ENCODE measurements at places on chromosomes 1 and 21.

DNA sequence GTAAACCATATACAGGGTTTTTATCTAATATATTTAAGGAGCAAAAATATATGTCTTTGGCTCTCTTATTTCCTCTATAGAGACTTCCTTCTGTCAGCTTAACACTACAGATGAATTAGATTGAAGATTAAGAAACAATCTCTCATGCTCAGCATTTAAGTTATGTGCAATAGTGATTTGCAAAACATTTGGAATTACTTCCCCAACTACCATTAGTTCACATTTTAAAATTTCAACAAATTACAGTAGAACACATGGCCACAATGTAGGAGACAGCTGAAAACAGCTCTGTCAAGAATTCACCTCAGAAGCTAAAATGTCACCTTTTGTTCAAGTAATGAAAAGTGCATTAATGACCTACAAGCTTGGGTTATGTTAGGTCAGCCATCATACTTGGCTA lies 177.9 kb downstream of the EIF4G3 start:
- DNase-seq, result no peak

- DNase-seq, result no peak
Observed at GRCh38 chr1:96116731-96117130, 604.9 kb upstream of the PTBP2 start.

DNA sequence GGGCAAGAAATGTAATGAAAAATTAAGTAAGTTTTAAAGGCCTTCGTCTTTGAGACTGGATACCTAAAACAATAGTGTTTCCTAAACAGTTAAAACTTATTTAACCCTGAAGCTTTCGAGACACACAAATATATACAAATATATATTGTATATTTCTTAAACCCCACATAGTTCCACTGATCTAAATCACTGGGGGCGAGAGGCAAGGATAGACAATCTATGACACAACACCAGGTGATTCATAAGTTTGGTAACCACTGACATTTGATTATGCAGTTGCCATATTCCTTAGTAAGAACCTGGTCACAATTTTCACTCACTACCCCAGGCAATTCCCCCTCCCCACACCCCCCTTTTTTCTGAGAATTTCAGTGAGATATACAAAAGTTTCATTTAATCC lies 55.3 kb upstream of the BOLA1 start:
- peak; percentile 16 for DNase-seq

- DNase-seq, result no peak
Observed at GRCh38 chr1:246642719-246643118, 76.5 kb downstream of the CNST start.

DNA sequence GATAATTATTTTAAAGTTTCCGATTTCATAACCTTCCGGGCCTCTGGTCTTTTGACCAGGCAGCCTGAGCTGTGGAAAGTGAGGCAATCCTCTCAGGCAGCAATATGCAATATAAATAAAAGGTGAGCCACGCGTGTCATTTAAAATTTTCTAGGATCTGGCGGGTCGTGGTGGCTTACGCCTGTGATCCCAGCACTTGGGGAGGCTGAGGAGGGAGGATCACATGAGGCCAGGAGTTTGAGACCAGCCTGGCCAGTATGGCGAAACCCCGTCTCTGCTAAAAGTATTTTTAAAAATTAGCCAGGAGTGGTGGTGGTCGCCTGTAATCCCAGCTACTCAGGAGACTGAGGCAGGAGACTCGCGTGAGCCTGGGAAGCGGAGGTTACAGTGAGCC lies 546 bp upstream of the ZNF695 start:
- no peak for DNase-seq

- no peak for DNase-seq
Observed at GRCh38 chr1:234371414-234371813, 1.8 kb upstream of the COA6 start.

DNA sequence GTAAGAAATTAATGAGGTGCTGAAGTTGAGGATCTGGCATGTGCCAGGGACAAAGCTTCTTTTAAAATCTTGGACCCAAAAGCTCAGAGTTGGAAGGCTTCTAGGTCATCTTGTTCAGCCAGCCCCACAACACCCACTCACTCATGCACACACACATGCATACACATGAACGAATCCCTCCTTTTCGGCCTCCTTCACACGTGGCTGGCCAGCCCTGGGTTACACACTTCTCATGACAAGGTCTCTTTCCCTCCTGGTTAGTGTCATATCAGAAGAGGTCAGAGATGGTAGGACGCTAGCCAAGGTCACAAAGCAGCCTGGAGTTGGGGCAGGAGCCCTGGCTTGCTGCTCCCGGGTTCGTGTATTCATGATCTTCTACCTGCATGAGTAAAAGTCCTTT lies 6.9 kb downstream of the DMBX1 start:
- DNase-seq, result no peak

DNA sequence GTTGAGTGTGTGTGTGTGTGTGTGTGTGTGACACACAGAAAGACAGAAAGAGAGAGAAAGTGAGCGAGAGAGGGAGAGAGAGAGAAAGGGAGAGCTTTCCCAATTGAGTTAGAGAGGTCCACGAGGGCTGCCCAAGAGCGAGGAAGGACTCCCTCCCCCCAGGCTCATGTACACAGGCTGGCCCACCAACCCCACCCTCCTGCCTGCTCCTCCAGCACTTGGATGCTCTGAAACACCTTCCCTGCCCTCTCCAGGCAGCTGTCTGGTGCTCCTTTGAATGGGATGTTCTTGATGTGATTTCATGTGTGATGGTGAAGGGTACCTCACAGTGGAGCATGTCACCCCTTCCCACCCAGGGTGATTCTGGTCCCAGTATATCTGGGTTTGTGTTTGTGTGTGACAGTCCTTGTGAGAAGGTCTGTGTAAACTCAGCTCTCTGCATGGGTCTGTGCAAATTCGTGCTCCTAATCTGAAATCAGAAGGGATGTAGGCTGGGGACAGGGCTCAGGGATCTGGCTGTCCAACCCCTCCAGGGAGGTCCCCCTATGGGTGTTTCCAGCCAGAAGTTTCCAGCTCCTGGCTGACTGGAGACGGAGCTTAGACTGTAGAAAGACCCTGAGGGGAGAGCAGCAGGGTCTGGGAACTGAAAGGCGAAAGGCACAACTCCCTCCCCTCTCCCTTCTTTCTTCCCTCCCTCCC lies 6.8 kb upstream of the PEAR1 start:
- no peak for DNase-seq

DNA sequence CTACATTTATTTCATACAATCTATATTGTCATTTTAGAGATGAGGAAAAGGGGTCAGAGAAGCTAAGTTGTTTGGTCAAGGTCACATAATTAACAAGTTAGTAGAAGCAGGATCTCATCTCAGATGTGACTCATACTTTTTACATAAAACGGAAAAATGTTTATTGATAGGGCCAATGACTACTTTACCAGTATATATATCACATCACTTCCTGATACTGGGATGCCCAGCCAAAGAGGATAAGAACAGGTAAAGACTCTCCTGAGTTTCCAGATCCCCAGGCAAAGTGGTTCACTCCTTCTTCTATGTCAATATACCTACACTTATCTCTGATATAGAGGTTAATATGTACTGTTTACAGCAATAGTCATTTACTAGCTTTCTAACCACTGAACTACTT lies 21.0 kb downstream of the YIPF1 start:
- DNase-seq, result no peak

- no peak for DNase-seq
Observed at GRCh38 chr1:207072233-207072632, 16.4 kb upstream of the C4BPB start.

DNA sequence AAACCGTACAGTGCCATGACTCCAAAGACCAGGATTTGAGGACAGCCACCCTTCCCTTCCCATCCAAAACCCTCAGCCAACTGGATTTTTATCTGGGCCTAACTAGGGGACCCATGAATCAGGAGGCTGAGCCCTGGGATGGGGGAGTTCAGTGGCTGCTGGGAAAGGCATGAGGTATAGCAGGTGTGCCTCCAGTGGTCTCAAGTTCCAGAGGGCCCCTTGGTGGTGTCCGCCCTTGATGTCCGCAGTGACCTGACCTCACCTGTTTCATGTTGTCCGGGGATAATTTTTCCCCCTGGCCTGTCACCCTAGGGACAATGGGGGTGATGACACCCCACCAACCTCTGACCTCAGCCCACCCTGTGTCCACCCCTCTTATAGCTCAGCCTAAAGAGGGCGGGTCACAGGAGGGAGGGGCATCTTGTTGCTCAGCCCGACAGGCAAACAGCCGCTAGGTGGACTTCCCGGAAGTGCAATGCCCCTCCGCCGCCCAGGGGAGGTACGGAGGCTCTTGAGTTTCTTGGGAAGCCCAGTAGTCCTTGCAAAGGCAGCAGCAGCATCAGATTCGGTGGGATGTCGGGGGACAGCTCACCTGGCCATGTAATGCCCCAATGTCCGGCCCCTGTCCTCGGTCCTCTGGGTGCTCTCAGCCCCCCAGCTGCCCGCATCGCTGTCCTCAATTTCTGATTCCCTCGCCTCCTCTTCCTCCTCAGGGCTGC lies 13.8 kb upstream of the IL22RA1 start:
- no peak for DNase-seq

- DNase-seq, result peak; percentile 44
Observed at GRCh38 chr1:41500378-41500777, 15.9 kb upstream of the EDN2 start.

DNA sequence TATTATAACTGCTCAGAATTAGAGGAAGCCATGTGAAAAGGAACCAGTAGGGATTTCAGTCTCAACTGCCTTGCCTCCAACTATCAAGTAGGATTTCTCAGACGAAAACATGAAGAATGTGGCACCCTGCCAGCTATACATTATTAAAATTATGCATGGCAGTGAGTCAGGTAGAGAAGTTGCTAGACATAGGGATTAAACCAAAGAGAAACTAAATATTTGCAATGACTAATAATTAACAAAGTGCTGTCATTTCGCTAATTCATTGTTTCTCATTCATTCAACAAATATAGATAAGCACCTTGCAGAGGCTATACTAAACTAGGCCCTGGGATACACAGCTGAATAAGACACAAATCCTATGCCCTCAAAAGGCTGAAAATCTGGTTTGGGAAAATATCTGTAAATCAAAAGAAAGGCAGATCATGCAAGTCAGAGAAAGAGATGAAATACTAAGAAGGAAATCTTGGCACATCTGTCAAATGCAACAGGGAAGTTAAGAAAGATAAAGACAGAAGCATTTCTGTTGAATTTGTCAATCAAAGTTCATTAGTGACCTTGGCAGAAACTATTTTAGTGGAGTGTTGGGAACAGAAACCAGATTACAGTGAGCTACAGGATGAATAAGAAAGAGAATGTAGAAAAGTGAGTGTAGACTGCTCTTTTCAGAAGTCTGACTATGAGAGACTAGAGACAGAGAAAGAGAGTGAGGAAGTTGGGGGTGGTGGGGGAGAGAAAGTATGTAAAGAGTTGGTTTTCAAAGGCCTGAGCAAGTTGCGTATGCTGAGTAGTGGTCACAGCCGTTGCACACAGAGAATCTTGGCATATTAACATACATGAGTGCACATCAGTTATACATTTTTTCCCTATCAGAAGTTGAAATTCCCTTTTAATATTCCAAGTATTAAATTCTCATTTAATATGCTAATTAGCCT lies 14.7 kb upstream of the NBPF11 start:
- no peak for DNase-seq

DNA sequence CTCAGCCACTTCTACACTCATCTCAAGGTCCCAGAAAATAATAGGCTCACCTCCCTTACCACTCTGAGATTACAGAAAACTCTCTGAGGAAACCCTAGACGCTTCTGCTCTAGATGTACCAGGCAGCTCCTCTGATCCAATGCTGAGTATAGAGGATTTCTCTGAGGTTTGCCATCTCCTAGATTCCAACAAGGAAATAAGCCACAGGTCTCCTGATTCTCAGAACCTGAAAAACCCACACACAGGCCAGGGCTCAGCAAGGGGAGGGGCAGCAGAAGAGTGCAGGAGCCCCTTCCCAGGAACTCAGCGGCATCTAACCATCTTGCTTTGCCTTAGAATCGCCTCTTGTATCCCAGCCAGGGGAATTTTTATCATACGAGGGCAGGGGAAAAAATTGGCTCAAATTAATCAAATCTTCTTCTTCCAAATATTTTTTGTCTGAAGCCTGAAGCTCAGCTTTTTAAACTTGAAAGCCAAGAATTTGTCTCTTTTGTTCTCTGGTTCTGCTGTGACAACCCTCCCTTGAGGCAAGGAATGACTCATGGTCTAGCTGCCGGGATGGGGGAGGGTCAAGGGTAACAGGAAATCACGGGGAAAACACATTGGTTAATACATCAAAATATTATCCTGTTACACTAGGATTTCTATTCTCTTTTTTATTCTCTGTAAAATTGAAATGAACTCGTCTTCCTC lies 30.8 kb downstream of the GORAB start:
- DNase-seq, result peak; percentile 83

DNA sequence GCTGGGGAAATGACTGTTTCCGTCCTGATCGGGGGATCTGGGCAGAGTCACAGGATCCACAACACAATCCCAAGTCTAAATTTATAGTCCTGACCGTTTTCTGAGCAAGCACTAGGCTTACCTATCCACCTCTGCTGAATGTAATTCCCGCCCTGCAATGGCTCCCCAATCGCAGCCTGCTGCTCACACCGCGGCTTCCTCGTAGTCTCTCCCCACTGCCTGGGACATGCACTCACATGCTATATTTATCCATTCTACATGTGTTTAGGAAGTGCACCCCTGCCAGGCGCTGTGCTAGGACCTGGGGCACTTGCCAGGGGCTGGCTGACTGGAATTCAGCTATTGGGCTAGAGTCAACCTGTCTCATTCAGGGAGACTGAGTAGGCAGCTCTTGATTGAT lies 246.6 kb upstream of the CSF3R start:
- DNase-seq, result no peak

DNA sequence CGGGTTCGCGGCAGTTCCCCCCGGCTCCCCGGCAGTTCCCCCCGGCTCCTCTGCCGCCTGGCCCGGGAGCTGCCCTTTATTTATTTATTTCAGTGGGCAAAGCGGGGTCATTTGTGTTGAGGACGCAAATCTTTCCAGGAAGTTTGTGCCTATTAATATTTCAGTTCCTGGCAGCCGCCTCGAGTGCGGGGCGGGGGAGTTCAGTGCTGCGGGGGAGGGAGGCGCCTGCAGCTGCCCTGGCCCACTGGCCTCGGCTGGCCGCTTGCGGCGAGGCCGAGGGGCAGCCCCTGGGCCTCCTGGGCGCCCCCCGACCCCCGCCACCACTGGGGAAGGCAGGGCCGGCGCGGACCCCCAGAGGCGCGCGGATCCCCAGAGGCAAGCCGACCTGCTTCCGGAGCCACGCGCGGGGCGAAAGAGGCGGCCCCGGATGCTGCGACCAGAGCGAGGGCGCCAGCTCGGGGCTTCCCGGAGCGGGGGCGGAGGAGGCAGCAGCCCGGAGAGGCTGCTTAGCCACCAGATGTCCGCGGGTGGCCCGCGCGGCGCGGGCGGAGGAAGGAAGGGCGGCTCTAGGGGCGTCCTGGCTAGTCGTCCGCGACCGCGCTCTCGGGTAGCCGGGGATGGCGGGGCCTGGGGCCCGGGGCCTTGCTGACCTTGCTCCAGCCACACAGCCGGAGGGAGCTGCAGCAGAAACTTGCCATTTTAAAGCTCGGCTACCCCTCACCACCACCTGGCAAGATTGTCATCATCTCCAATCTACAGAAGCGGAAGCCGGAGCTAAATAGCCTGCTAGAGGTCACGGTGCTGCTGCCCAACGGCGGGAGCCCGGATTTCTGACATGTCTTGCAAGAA lies 48.0 kb downstream of the H3-3A start:
- peak; percentile 84 for DNase-seq

GRCh38 chr1:190864013-190864641 lies 386.5 kb upstream of the BRINP3 start:
- no peak for DNase-seq

- no peak for DNase-seq
Observed at GRCh38 chr1:210937846-210938245, 196.1 kb downstream of the KCNH1 start.

- no peak for DNase-seq
Observed at GRCh38 chr1:150649441-150650075, 20.1 kb upstream of the ENSA start.

- no peak for DNase-seq
Observed at GRCh38 chr1:202578565-202578964, 131.7 kb downstream of the SYT2 start.

Measured in GM03348 (cell line).